ENCODE measurements at places on chromosomes 7 and 10.

- DNase-seq, result no peak
Observed at GRCh38 chr7:27187475-27188385, 2.7 kb upstream of the HOXA11 start.

DNA sequence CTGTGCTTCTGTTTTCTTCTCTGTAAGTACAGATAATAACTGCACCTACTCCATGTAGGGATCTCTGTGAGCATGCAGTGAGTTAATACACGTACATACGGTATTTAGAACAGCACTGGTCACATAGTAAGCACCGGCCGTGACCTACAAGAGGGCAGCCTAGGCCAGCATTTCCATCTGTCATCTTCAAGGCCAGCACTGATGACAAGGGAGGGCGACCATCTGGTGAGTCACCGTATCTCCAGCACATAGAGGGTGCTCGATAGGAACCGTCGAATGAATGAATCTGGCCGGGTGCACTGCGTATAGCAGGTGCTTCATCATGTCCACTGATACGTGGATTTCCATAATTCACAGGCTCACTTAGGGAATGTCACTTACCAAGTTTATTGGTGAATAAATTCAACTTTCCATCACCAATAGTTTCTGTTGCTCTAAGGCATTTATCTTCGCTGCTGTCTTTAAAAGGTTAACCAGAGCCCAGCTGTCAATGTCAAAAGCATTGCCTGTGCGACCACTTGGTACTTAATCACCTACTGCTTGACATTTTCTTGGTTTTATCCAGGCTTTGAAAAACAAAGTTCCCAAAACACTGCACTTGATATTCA, 8.3 kb downstream of the NOD1 start:
- no peak for DNase-seq

- DNase-seq, result no peak
Observed at GRCh38 chr7:131008840-131009711, 275.1 kb upstream of the KLF14 start.

- no peak for DNase-seq
Observed at GRCh38 chr7:36278620-36279172, 111.0 kb upstream of the ANLN start.

- no peak for DNase-seq
Observed at GRCh38 chr10:77836299-77836820, 90.2 kb downstream of the DLG5 start.

- no peak for DNase-seq
Observed at GRCh38 chr7:149280661-149281507, 18.9 kb downstream of the ZNF783 start.

DNA sequence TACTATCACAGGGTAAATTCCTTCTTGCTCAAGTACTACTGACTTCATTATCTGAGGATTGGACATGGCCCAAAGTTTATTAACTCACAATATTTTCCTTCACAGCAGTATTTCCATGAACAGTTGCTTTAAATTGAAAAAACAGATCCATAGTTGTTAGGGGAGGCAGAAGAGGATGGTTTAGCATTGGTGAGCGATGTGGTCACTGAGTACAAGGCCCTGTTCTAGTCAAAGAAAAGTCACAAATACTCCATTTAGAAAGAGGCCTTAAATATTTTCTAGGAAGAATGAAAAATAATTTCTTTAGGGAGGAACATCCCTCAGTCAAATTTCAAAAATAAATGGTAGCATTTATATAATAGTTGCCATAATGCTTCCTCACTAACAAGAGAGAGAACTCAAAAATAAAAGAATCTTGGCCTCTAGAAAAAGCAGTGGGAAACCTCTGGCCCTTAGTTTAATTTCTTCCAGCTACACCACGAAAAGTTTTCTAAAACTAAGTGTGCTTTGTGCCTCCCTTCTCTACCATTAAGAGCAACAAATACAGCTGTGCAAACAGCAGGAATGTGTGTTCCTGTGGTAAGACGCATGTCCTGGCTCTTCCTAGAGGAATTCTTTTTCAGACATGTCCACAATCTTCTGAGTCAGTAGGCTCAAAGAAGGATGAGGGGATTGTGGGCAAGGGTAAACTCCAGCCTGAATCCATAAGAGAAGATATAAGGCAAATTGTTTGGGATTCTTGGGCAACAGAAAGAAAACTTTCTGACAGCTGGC, 105.7 kb downstream of the HOXA1 start:
- no peak for DNase-seq

DNA sequence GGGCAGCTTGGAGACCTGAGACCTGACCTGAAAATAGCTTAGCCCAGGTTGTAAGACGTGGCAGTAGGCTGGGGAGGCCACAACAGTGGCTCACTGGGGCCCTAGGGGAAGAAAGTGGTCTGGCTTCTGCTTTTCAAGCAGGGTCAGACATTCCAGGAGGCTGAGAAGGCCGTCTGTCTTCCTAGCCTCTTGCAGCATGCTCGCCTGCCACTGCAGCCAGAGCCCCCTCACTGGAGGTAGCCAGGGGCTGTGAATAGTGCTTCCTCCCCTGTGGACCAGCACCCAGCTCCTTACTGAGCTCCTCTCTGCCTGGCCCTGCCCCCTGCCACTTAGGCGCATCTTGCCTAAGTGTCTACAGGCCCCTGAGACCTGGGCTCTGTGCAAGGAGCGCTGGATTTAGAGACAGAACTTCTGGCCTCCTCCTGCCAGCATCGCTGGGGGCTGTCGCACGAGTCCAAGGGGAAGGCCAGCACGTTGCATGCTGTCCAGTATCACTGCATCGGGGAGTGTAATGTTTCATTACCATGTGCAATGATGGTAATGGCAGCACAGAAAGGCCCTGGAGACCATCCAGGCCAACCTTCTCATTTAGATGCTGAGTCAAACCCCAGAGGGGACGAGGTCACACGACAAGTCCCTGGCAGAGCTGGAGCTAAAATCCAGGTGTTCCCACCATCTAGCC, 12.7 kb downstream of the ZMIZ1 start:
- DNase-seq, result no peak

DNA sequence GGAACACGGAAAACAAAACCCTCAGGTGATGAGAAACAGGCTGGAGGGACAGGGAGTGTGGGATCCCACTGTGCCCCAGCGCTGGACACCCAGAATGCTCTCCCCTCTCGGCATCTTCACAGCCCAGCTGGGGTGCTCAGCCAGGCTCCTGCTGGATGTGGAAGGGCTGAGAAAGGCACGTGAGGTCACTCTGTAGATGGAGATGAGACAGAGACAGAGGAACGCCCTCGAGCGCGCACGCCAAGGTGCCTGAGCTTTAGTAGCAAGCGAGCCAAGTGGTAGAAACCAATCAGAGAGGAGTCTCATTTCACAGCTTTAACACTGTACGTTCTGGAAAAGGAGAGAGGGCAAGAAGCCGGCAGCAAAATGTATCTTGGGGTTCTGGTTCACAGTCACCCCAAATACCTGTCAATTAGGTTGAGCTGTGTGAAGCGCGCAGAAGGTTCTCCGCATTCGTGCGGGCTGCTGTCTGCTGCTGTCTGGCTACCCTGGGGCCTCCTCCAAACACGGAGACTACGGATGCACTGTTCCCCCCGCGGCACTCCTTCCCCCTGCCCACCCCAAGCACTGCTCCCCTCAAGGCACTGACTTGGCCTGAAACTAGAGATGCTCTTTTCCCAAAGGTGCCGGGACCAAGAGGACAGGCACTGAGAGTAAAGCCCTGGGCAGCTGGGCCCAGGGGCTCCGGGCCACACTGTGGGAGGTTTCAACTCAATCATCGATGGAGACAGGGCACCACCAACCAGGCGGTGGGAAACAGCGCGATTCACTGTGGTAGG, 91.4 kb downstream of the ZRANB1 start:
- DNase-seq, result no peak

DNA sequence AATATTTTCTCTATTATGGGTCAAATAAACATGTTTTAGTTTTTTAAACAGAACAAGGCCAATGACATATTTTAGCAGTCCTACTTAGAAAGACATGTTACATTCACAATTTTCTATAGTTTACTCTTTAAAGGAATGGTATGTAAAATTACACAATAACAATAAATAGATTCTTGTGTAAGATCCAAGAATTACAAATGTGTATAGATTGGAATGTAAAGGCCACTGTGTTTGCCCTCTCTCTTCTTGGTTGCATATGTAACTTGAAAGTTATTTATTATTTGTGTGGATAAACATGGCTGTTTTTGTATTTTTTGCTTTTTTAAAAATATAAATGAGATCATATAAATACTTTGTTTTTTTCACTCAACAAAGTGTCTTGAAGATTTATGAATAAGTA, 979.3 kb upstream of the CELF2 start:
- no peak for DNase-seq

DNA sequence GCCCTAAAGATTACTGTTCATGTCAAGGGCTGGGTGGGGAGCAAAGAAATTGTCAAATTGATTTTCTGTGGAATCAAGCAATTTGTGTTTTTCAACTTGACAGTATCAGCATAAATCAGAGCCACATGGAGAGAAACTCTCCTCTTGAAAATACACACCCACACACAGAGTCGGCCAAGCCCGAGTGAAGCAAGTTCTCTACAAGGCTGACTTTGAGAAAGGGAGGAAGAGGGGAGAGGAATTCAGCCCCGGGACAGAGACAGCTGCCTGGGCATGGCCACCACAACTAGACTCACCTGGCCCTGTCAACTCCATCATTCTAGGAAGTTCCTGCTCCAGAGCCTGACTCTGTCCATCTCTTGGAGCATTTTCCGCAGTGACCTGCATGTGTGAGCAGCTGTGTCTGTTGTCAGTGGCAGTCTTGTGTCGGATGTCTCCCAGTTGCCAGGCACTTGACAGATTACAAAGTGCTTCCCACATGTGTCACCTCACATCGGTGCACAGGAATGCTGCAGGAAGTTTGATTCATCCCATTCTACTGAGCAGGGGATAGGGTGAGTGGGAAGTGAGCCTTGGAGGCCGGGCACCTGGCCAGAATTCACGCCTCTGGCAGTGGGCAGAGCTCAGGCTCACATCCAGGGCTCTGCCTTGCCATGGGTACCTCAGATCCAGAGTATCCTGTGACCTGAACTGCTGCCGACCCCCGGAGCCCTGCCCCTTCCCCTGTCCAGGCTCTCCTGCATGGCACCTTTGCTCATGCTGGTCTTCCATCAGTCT, 37.9 kb downstream of the ADAM12 start:
- DNase-seq, result no peak

GRCh38 chr10:93437086-93437945, 44.8 kb downstream of the MYOF start:
- no peak for DNase-seq

DNA sequence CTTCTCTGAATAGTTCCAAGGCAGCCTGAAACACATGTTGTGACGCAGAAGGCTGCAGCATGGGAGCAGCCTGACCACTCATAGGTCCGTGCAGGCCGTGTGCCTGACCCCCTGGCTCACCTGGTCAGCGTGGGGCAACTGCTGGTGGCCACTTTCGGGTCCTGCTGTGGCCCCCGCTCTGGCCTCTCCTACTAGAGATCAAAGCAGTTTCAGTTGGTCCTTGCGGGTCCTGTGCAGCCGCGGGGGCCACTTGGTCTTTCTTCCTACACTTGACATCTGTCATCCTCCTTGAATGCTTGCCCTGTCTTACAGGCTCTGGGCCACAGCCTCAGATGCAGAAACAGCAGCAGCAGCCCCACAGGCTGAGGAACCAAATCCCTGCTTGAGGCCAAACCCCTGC, 320.8 kb upstream of the ZNF32 start:
- DNase-seq, result no peak

- DNase-seq, result no peak
Observed at GRCh38 chr7:47291461-47292081, 290.3 kb downstream of the TNS3 start.

GRCh38 chr10:9342885-9343570, 1288.5 kb downstream of the GATA3 start:
- DNase-seq, result no peak

DNA sequence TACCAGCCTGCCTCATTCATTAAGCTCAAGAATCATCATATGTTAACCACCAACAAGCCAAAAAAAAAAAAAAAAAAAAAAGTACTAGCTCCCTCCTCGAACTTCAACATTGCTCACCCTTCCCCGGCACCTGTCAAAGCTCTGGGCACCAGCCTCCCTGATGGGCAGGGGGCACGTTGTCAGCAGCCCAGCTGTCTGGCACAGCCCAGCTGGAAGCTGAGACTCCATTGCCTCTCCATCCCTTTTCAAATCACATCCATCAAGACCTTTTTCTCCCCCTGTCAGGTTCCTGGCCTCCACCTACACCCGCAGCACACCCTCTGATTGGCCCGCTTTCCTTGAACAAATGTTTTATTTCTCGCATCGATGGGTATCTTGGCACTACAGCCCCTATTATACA, 913.3 kb upstream of the AUTS2 start:
- DNase-seq, result no peak

DNA sequence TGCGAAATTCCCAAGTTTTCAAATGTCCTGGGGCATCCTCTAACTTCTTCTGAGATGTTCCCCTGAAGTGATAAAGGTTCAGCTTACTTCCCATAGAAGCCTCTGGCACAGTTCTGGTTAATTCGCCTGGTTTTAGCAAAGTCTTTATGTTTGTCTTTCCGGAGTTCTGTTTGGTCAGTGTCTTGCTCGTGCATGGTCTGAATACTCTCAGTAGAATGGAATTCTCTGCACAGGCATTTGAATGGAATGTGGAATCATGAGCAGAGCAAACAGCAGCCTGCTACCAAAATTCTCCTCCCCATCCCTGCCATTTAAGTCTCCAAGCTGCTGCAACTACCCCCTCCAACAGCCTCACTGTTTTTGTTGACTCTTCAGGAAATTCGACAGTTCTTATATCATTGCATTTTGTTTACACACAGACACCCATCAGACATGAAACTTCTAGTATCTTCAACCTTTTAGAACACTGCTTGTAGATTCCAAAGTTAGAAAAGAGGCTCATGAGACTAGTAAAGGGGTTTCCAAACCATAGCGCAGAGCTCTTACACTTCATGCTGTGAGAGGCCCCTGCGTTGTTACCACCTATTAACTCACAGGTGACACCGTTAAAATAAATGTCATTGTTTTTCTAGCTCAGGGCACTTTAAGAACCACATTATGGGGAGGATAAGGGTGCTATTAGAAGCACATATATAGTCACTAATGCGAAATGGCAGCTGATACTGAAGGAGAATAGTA, 129.7 kb downstream of the PLCE1 start:
- DNase-seq, result no peak

GRCh38 chr10:33155720-33156638, 178.5 kb downstream of the NRP1 start:
- DNase-seq, result no peak

DNA sequence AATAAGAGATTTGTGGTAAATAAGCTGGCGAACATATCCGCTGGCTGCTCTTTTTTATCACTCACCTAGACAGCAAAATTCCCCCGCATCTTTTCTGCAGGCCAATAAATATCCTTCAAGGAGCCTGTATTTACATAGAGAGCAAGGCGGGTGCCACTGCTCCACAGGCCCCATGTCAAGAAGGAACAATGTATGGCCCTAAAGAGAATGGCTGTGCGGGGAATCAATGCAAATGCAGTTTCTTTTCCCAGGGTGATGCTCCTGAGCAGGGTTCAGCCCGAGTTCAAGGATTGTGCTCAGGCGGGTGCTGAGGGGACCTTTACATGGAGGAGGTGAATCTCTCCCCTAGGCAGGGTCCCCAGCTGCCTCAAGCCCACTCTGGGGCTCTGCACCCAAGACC, 494.2 kb upstream of the ZMIZ1 start:
- no peak for DNase-seq

DNA sequence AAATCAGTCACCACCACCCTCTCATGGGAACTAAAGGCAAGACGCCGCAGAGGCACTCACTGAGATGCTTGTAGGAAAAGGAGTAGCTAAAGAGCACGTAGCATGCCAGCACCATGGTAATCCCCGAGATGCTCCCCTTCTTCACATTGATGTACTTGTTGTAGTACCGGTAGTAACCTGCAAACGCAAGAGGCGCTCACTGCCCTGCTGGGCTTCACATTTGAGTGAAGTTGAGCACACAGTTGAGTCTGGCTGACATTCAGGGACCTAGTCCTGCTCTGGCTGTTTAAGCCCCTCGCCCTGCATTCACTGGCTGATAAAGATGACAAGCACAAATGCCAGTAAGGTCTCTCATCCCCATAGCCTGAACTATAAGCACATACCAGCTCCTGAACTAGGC, 6.9 kb downstream of the ATP5MF start:
- DNase-seq, result no peak
